ENCODE measurements at places on chromosomes 13 and 19. TPM values are rescaled to one million over a fixed set of nuclear protein-coding genes. Genes with fewer than 3 reads are reported as not detected.

GRCh38 chr19:29422486-29423085 is 103.2 kb upstream of the VSTM2B start:
- no peak for DNase-seq

- no peak for DNase-seq
These were observed 3.1 kb upstream of the PNMA8C start for GRCh38 chr19:46431824-46432223.

DNA sequence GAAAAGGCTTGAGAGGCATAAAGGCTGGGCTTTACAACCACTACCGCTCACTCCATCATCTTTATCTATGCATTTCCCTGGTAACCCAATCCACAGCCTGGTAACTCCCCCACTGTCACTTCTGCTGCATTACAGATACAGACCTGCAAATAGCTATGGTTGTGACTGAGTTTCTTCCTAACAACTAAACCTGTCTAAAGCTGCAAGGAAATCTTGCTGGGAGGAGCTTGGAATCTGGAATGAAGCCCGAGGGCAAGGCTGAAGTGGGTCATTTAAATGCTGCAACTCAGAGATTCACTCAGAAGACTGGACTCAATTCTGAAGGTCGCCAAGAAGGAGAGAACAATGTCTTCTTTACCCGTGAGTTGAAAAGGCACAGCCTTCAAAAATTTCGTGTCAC is at the start of gene LGALS13:
TSS of gene LGALS13 (plus strand) at position 301 of the 400 bp plus-strand sequence. CDS start at position 346, 45 bp downstream.
- no peak for DNase-seq

DNA sequence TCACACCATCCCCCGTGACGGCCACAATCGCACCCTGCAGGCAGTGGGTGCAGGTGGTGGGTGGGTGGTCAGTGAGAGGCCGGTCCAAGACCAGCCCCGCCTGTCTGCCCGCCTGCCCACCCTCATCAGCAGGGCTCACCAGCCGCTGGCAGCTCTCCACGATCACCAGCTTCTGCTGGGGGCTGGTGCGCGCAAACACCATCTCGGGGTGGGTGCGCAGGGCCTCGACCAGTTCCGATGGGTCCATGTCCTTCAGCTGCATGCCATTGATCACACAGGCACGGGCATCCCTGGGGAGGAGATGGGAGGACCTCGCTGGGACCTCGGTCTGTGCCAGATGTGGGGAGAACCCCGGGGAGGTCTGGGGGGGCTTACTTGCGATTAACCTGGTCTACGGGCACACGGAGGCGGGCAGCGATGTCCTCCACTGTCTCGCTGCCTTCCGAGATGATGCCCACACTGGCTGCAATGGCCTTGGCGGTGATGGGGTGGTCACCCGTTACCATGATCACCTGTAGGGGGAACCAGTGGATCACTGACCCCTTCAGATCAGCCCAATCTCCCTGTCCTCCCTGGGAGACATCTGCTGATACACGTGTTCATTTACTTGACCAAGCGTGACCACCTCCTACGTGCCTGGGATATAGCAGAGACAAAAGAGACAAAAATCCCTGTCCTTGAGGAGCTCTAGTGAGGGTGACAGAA is 8.0 kb downstream of the ATP4A start:
- no peak for DNase-seq

The S1PR2 gene
- 23.3 TPM for total RNA-seq

DNA sequence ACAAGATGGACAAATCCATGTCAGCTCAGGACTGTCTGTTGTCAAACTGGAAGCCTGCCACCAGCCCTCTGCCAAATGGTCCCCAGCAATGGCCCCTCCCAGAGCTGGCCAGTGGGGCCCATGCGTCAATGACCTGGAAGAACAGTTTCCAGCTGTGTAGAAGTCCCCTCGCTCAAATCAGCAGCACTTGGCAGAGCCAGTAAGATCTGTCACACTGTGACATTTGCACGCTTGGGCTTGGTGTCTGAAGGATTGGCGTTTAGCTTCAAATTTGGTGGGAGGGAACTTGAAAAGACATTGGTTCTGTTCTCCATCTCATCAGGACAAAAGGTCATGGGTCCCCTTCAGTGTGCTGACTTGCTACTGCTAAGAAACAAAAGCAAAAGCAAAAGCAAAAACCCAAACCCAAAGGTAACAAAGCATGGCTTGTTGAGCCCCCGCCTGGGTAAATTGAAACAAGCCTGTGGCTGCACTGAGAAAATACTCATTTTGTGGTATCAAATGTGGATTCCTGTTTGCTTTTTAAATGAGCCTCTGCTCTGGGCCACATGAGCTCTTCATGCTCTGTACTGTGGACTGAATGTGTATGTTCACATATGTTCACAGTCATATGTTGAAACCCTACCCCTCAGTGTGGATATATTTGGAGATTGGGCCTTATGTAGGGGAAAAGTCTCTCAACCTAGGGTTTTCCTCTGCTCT is 253.6 kb upstream of the MAB21L1 start:
- DNase-seq: no peak

The NLRP5 gene
- total RNA-seq: not detected

GRCh38 chr13:53873558-53873957 is 844.9 kb downstream of the OLFM4 start:
- DNase-seq: no peak

DNA sequence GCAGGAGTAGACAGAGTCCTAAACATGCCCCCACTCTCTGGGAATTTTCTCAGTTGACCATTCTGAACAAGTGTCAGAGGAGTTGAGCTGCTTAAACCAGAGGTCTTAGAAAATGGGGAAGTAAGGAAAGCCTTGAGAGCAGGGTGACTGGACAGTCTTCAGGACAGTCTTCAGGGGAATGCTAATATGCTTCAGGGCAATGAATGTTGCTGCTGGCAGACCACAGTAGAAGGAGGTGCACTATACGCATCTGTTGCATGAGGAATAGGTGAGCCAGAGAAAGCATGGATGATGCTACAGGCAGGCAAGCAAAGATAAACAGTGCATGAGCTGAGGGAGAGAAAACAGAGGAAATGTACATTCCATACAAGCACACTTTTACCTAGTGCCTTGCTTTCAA is 196.6 kb upstream of the GPR12 start:
- DNase-seq: no peak

GRCh38 chr19:18659281-18660050 is 22.6 kb downstream of the KLHL26 start:
- no peak for DNase-seq

The KLK8 gene
- total RNA-seq: 12.0 TPM

- no peak for DNase-seq
These were observed 1890.9 kb downstream of the PCDH9 start for GRCh38 chr13:65339241-65339640.

The LIM2 gene
- not detected for total RNA-seq

GRCh38 chr13:50788551-50789210 is 54.8 kb downstream of the DLEU7 start:
- no peak for DNase-seq

GRCh38 chr13:106566641-106567473 is 1.1 kb downstream of the ARGLU1 start:
- DNase-seq: no peak

GRCh38 chr19:16585808-16586476 is 13.7 kb upstream of the SLC35E1 start:
- no peak for DNase-seq

- DNase-seq: no peak
These were observed 30.2 kb downstream of the PDCD5 start for GRCh38 chr19:32611161-32611560.

DNA sequence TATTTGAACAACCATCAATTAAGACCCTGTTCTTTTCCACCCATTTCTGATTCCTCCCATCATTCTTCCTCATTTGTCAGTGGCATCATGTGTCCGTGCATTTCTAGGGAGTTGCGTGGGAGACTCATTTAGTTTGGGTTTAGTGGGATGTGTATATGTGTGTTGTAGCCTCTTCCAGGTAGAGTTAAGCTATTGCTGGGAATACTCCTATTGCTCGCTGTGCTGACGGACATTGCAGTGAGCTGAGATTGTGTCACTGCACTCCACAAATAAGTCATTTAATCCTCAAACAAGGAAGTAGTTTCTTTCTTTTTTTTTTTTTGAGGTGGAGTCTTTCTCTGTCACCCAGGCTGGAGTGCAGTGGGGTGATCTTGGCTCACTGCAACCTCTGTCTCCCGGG is 42.2 kb upstream of the RCBTB2 start:
- no peak for DNase-seq

DNA sequence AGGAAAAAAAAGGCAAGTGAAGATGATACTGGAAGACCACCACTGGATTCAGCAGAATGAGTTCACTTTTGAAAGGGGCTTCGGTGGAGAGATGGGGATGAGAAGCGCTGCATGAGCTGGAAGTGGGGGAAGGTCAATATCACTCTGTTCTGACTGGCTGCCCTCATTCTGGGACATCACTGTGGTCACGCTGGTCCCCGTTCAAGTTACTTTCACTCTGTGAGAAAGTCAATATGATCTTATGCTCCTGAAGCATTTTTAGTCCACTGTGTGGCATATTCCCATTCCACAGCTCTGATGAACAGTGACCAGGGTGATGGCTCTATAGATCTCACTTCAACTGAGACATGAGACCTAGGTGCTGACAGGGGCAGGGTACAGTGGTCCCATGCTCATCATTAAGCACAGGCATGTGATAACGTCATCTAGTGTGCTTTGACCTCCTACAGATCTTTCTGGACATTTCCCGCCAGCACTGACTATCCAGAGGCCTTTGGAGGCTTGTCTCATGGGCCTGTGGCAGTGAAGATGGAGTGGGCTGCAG is 40.2 kb upstream of the GPR183 start:
- DNase-seq: no peak

GRCh38 chr13:114101358-114102130 is 30.9 kb downstream of the RASA3 start:
- no peak for DNase-seq

GRCh38 chr19:16417660-16418596 is 53.8 kb downstream of the EPS15L1 start:
- peak; percentile 78 for DNase-seq

- no peak for DNase-seq
These were observed 43.4 kb upstream of the PDCD5 start for GRCh38 chr19:32537580-32537979.

DNA sequence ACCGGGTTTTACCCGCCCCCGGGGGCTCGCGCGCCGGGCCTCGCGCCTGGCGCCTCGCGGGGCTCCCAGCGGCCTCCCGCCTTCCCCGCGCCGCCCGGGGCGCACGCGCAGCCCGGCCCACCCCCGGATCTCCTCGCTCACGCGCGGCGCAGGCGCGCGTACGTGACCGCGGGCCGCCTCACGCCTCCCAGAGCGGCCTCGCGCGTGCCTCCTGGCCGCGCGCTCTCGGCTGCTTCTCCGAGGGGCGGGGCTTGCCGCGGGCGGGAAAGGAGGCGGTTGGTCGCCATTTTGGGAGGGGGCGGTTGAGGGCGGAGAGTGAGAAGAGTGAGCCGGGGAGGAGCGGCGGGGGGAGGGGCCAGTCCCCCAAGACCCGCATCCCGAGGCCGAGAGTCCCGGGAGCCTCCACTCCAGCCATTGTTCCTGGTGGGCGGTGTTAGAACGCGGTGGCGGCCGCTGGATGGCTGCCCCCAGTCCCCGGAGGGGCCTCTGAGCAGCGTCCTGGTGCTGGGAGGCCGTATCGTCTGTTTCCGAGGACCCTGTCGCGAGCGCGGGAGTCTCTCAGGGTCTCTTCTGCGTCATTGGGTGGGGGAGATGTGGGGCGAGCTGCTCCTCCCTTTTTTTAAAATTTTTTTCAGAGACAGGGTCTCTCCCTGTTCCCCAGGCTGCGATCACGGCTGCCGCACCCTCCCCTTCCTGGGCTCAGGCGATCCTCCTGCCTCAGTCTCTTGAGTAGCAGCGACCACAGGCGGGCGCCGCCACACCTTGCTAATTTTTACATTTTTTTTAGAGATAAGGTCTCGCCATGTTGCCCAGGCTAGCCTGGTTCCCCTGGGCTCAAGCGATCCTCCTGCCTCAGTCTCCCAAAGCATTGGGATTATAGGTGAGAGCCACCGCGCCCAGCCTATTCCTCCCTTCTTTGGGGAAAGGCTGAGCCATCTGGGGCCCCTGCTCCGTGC is at the start of gene ZNF541:
TSS of gene ZNF541 (minus strand) at position 78 of the 956 bp plus-strand sequence. CDS start 17,292 bp downstream, outside the sequence.
- no peak for DNase-seq

DNA sequence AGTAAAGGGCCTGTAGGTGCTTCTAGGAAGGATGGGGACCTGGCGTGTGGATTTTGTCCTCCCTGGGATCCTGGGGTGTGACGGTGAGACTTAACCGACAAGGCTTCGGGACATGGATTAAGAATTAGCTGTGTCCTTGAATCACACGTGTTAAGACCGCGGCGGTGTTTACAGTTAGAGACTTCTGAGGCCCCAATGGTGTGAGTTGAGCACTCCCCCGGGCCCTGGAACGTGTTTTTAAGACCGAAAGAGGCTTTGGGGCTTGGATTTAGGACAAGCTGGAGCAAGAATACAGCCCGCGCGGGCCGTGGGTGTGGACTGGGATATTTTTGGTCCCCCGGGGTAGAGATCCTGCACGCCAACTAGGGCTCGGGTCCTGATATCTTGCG is 1.2 kb upstream of the SLC27A1 start:
- no peak for DNase-seq
